ENCODE measurements at places on chromosomes 5 and 9.

GRCh38 chr5:106766916-106767315 lies 903.8 kb downstream of the EFNA5 start:
- no peak for DNase-seq

- DNase-seq, result no peak
These were observed 92.2 kb upstream of the MAMDC2 start for GRCh38 chr9:69951411-69951810.

DNA sequence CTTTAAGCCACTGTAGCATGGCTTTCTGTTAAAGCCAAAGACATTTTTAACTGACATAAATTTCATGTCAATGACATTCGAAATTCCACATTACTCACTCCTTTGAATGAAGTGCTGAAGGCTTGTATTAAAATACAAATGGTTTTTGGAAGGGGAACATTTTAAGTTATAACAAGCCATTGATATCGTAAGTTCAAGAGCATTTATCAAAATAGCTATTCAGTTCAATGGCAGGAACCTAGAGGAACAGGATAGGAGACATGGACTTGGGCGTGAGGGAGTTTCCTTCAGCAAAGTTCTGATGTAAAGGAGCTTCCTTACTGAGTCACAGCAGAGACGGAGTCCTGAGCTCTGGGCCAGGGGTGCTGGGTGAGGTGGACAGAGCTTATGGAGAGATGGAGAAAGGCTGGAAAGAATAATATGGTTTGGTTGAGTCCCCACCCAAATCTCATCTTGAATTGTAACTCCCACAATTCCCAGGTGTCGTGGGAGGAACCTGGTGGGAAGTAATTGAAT lies 631.8 kb downstream of the BNC2 start:
- DNase-seq, result no peak

- DNase-seq, result no peak
These were observed 106.7 kb upstream of the IER5L start for GRCh38 chr9:129284607-129285291.

- no peak for DNase-seq
These were observed 22.1 kb downstream of the SARDH start for GRCh38 chr9:133715866-133716563.

- DNase-seq, result peak; percentile 21
These were observed 560 bp upstream of the NDUFS6 start for GRCh38 chr5:1800472-1801221.

- no peak for DNase-seq
These were observed at the start of gene IL13 for GRCh38 chr5:132657676-132658380. TSS of gene IL13 (plus strand) at chr5:132658173. CDS start at chr5:132658187, 14 bp downstream.

DNA sequence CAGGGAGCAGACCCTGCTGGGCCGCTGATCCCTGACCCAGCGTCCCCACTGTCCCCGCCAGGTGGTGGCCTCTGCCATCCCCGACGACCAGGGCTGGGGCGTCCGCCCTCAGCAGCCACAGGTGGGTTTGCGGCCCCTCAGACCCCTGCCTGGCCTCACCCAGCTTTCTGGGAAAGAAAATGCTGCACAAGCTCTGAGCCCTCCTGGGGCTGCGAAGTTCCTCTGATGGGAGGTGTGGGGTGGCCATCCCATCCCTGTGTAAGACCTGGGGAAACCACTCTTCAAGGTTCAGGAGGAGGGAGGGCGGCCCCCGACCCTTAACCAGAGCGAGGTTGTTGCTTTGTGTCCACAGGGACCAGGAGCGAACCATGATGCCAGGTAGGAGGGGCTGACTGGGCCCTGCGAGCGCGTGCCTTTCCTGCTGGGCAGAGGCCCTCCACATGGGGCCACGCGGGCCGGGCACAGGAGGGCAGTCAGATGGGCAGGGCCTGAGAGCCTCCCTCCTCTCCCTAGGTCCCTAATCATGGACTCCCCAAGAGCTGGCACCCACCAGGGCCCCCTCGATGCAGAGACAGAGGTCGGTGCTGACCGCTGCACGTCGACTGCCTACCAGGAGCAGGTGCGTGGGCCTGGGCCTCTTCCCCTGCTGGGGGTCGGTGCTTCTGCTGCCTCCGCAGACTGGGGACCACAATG lies 7.7 kb downstream of the NOXA1 start:
- DNase-seq, result no peak

DNA sequence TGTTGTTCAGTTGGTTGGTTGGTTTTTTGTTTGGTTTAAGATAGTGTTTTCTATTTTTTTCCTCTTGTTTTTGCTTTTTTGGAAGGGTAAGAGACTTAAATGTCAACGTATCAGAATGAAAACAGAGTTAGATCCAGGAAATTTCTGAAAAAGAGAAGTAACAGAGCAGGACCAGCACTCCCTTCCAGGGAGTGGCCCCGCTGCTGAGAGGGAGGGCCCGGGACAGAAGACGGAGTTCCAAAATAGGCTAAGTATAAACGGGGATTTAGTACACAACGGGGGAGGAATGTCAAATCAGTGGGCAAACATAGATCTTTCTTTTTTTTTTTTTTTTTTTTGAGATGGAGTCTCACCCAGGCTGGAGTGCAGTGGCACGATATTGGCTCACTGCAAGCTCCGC lies 92.7 kb upstream of the RUFY1 start:
- DNase-seq, result no peak

- no peak for DNase-seq
These were observed 166.4 kb downstream of the PAM start for GRCh38 chr5:102921341-102922044.

DNA sequence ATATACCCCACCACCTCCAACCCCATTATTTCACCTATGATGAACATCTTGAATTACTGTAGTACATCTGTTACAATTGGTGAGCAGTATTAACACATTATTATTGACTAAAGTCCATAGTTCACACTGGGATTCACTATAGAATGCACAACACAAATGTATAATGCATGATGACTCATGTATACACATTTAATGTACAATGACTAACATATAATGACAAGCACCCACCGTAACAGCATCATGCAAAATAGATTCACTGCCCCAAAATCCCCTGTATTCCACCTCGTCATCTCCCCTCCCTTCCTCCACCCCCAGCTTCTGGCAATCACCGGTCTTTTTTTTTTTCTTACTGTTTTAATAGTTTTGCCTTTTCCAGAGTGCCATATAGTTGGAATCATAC lies 47.1 kb upstream of the NEK6 start:
- DNase-seq, result no peak

- DNase-seq, result peak; percentile 2
These were observed 52.4 kb downstream of the HMGCR start for GRCh38 chr5:75389430-75389829.

DNA sequence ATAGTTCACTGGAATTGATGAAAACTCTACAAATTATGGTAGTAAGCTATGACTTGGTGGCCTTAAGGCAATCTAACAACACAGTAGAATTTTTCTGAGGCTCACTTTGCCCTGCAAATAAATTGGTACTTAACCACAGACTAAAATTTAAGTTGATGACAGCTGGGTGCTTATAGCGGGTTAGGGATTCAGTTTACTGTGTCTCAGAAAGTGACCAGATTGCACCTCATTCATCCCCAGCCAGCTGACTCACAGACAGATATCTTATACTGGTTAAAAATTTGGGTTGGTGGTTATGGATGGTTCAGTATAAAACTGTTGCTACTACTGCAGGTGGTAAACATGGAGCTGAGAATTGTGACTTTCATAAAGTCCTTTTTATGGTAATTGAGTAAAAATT lies 2.8 kb downstream of the CKS2 start:
- no peak for DNase-seq

DNA sequence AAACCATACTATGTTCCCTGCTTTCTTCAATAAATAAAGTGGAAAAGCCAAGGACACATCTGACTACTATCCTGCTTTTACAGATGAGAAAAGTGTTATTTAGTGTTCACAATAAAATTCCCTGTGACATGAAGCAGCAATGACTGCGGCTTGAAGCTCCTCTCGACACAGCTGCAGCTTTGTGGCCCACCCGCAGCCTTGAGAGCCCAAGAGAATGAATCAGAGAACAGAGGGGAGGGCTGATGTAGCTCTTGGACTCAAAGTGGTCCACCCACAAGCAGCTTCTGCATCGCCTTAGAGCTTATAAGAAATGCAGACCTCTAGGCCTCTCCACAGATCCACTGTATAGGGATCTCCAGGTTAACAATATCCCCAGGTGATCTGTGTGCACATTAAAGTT lies 181.3 kb upstream of the GNA14 start:
- DNase-seq, result no peak

- no peak for DNase-seq
These were observed 1051.3 kb upstream of the DMAC1 start for GRCh38 chr9:8850914-8851313.

DNA sequence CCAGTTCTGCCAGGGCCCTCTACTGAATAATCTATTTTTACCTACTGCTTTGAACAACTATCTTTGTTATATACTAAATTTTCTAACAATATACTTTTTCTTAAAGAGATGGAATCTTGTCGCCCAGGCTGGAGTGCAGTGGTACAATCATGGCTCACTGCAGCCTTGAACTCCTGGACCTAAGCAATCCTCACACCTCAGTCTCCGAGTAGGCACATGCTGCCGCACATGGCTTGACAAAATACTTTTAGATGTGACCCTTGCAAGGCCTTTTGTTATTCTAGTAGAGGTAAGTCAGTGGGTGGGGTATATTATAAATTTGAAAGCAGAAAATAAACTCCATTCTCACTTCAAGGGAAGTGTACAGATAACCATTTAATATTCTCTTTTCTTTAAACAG lies 7.9 kb downstream of the GOLM1 start:
- no peak for DNase-seq

GRCh38 chr5:152142840-152143469 lies 218.3 kb upstream of the GLRA1 start:
- peak; percentile 29 for DNase-seq

GRCh38 chr5:40333459-40334241 lies 346.1 kb upstream of the PTGER4 start:
- DNase-seq, result no peak

GRCh38 chr9:32525709-32526030 lies 326 bp downstream of the RIGI start:
- DNase-seq, result no peak

Data from stimulated activated CD4-positive, alpha-beta T cell treated with anti-CD3 and anti-CD28 coated beads, Interleukin-15, amount 100 ng/mL, for 48 hours (primary cell).